ENCODE measurements at places on chromosomes 7 and 10.

DNA sequence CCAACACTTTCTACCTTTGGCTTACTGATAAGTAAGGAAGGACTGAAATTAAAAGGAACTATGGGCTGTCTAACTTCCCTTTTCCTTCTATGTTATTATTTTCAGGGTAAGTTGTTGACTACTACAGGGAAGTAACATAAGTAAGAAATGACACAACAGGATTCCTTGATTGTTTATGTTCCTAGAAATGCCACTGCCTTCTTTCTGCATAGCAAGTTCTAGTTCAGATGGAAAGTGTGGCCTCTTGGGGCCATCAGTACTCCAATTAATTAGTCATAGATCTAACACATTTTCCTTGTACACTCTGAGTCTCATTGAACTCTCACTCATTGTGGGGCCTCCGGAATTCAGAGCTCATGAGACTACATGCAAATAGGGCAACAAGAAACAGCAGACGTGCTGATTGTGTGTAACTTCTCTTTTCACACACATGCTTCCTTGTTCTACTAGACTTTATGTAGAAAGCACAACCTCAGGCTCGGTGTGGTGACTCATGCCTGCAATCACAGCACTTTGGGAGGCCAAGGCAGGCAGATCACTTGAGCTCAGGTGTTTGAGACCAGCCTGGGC is 35.3 kb upstream of the HIBADH start:
- DNase-seq, result no peak

- DNase-seq, result no peak
These were observed 8.9 kb downstream of the EEPD1 start for GRCh38 chr7:36161996-36162395.

GRCh38 chr7:106216923-106217542 is 67.8 kb downstream of the NAMPT start:
- no peak for DNase-seq

GRCh38 chr7:44712012-44712411 is 36.6 kb upstream of the ZMIZ2 start:
- DNase-seq, result no peak

GRCh38 chr7:149289856-149290255 is 27.9 kb downstream of the ZNF783 start:
- no peak for DNase-seq

GRCh38 chr10:6035101-6035834 is 26.9 kb downstream of the IL2RA start:
- DNase-seq, result no peak

GRCh38 chr10:116691635-116692034 is 50.7 kb downstream of the HSPA12A start:
- DNase-seq, result no peak

GRCh38 chr7:28984631-28985030 is 26.5 kb upstream of the TRIL start:
- no peak for DNase-seq

- no peak for DNase-seq
These were observed 19.0 kb downstream of the ADCYAP1R1 start for GRCh38 chr7:31070991-31071644.

- DNase-seq, result no peak
These were observed 20.0 kb downstream of the LAMB1 start for GRCh38 chr7:107982918-107983389.

GRCh38 chr10:92278996-92279696 is 11.7 kb downstream of the CPEB3 start:
- no peak for DNase-seq

DNA sequence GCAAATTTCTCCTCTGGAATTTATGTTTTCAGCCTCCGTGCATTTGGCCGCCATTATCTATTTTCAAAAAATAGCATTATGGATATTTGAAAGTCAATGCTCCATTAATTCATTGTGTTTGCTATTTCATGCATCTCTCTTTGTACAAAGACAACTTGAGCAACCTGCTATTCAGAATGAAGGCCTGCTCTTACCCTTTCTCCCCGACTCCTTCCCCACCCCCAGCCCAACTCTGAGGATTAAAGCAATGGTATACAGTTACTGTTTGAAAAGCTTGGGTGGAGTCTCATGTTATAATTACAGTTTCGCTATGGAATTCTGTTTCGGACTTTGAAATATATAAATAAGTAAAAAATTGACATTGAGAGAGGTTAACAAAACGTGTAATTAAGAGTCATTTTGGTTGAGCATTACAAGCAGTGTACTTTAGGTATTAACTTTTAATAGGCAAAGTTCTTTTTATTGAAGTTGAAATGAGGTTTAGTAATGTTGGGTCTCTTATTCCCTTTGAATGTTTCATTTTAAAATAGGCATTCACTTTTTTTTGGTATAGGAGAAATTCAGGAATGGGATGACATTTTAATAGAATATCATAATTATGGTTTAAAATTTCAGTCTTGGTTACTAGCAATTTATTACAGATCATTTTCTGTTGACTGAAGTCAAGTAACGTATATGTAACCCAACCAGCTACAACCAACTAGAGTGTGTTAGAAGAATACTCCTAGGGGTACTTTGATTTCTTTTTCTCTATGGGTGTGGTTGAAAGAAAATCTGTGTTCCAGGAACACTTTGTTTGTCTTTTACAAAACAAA is 93.1 kb downstream of the ARID5B start:
- no peak for DNase-seq

DNA sequence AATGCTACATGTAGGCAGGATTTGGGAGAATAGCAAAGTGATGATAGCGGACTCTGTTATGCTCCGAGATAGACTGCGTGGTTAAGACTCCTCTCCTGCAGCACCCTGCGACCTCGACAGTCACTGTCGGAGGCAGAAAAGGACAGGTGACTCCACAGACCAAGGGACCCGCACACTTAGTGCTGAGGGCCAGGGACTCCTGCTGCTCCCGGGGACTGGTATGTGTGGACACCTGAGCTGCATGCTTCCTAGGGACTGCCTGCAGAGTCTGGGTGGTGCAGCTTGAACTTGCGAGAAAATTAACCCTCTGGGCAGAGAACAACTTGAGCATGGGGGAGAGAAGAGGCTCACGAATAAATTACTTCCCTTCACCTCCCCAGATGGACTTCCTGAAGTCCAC is 407.1 kb upstream of the PFKP start:
- DNase-seq, result no peak

- DNase-seq, result no peak
These were observed 240.8 kb downstream of the ADK start for GRCh38 chr10:74391786-74392185.

GRCh38 chr7:133020496-133020895 is 61.4 kb downstream of the CHCHD3 start:
- DNase-seq, result no peak

GRCh38 chr7:44995555-44996493 is 4.2 kb upstream of the CCM2 start:
- no peak for DNase-seq

DNA sequence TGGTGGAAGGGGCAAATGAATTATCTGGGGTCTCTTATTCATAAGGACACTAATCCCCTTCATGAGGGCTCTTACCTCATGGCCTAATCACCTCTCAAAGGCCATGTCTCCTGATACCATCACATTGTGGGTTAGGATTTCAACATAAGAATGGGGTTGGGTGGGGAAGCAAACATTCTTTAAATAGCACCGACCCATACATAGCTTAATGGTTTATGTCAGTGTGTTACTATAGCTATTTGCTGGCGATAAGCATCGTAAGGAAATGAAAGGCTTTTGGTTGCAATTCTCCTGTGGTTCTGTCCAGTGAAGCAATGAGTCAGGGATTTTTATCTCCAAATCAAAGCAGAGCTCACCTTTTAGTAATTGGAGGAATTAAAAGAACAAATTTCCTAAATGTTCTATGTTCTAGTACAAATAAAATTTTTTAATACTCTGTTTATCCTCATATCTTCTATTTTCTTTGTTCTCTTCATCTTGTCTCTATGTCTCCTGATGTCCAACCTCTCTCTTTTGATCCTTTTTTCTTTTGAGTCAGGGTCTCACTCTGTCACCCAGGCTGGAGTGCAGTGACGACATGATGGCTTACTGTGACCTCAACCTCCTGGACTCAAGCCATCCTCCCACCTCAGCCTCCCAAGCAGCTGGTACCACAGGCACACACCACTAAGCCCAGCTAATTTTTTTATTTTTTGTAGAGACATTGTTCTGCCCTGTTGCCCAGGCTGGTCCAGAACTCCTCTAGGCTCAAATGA is 57.0 kb upstream of the GLCCI1 start:
- no peak for DNase-seq

DNA sequence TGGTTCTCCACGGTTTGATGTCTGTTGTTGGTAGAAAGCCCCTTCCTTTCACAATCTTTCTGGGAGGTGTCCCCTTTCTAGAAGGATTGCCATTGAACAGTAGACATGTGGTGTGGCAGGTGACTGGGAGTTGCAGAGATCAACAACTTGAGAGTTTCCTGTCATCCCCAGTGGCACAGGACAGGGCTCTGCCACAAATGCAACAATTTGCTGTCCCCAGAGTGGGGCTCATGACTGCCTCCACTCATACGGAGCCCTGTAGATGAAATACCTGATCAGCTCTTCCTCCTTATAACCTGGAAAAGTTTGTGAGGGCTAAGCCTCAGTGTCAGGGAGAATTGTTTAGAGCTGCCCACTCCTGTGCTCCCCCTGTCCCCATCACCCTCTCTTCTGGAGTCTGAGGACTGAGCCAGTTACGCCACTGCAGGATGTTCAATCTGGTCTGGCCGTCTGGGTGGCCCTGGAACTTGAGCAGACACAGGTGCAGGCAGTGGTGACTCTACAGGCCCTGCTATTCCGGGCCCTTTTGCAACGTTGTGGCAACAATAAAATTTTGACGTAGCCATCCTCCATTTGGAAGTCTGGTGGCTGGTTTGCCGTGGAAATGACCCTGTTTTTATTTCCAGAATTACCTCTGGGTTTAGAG is 6.5 kb downstream of the DBNL start:
- no peak for DNase-seq

GRCh38 chr10:88582411-88582805 is 710 bp downstream of the RNLS start:
- no peak for DNase-seq

- no peak for DNase-seq
These were observed 21.5 kb upstream of the CALD1 start for GRCh38 chr7:134757938-134758337.

- DNase-seq, result no peak
These were observed 6.7 kb downstream of the BHLHA15 start for GRCh38 chr7:98217623-98218582.

DNA sequence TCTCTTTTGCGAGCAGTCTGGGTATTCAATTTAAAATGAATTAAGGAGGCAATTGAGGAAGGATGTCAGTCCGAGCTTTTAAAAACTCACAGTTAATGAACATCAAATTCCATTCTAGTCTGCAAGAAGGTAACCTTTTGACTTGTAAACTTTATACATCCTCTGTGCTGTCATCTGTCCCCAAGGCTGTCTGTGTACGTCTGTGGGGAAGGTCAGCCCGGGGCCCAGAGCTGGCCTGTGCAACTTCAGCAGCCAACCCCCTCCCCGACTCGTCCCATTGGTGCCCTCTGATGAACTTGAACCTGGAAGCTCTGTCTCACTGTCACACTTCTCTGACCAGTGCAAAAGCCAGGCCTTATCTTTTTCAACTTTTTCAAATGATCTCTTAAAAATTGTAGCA is 80.3 kb downstream of the CCDC3 start:
- DNase-seq, result no peak

GRCh38 chr10:77007834-77008233 is 629.8 kb downstream of the KCNMA1 start:
- DNase-seq, result no peak

DNA sequence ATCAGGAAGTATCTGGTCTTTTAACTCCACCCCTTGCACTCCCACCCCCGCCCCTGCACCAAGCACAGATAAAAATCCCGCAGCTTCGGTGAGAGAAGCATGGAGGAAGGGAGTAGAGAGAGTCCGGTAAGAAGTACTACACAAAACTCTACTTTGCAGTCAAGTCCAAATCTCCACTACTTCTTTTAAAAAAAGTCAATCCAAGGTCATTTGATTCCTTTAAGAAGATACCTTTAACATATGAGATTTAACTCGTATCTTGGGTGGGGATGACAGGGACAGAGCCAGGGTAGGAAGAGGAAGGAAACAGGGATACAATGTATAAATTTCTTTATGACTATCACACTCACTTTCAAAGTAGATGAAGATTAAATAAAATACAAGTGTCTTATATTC is 132.1 kb downstream of the NRBF2 start:
- no peak for DNase-seq

GRCh38 chr7:143345428-143345900 is 17.0 kb downstream of the FAM131B start:
- DNase-seq, result peak; percentile 18

GRCh38 chr7:85130702-85131101 is 56.2 kb downstream of the SEMA3D start:
- DNase-seq, result no peak

DNA sequence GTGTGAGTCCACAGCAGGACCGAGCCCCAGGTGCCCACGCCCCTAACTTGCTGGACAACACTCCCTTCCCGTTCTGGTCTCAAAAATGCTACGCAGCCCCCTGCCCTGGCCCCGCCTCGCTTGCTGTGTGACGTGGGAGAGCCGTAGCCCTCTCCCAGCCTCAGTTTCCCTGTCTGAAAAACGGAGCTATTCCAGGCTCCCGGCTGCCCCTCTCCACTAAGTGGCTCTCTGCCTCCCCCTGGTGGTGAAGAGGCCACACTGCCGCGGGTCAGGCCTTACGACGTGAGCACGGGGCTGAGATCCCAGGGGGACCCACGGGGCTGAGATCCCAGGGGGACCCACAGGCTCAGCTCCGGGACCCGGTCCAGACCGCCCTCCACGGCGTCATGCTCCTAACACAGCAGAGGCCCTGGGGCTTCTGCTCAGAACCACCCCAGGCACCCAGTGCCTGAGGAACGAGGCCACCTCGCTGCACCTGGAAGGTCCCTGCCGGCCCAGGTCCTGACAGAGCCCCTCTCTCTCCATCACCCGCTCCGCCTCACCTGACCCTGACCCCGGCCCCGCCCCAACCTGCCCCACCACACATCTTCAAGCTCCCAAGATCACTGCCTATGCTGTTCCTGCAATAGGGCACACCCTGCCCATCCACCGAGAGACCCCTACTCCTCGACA is 26.7 kb downstream of the MICALL2 start:
- DNase-seq, result peak; percentile 85

DNA sequence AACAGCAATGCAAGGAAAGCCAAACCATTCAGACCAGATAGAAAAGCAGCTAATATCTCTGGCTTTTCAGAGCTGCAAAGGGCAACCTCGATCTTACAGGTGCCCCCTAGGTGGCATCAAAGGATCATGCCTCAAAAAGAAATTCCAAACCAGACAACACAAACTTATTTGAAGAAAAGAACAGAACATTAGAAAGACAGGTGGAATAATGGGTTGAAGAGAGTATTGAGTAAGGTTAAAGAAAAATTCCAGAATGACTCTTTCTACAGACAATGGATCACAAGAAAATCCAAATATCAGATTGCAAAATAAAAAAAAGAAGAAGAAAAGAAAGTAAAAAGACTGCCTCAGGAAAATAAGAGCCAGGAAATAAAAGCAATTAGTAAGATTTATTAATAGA is 213.7 kb downstream of the ELMO1 start:
- DNase-seq, result no peak

- no peak for DNase-seq
These were observed 204.0 kb downstream of the FZD1 start for GRCh38 chr7:91468256-91468655.

GRCh38 chr7:94530109-94530508 is 20.5 kb downstream of the CASD1 start:
- no peak for DNase-seq
